ENCODE measurements at places on chromosomes 3 and 15.

DNA sequence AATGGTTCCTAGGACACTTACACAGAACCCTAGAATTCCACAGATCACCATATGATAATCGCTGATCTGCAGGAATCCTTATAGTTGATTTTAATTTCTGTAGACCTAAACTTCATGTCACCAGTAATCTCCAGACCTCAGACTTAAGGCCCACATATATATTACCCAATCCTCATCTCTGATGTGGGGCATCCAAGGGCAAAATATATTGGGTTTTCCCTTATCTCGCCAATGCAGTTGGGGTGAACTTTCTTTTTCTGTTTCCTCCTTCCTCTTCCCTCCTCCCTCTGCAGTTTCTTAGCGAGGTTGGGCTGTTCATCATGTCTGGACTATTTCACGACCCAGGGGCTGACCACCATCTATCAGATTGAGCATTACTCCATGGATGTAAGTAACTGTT is 230.2 kb downstream of the P3H2 start:
- no peak for DNase-seq

- DNase-seq: no peak
Measured at GRCh38 chr15:32732574-32733157, 14.9 kb downstream of the GREM1 start.

DNA sequence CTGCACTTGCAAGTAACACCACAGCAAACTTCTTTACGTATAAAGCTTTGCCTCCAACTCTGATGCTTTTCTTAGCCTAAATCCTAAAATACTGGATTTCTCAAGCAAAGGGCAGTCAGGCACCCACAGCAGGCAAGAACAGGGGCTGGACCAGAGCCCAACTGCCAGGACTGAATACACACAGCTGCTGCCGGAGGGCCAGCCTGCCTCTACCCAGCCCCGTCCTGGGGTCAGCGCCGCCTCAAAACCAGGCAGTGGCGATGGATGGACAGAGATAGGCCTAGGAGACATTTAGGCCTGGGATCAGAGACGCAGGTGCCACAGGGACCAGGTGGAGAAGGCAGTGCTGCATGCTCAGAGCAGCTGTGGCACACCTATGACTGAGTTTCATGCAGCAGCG is 47.6 kb upstream of the SEC61A1 start:
- DNase-seq: no peak

DNA sequence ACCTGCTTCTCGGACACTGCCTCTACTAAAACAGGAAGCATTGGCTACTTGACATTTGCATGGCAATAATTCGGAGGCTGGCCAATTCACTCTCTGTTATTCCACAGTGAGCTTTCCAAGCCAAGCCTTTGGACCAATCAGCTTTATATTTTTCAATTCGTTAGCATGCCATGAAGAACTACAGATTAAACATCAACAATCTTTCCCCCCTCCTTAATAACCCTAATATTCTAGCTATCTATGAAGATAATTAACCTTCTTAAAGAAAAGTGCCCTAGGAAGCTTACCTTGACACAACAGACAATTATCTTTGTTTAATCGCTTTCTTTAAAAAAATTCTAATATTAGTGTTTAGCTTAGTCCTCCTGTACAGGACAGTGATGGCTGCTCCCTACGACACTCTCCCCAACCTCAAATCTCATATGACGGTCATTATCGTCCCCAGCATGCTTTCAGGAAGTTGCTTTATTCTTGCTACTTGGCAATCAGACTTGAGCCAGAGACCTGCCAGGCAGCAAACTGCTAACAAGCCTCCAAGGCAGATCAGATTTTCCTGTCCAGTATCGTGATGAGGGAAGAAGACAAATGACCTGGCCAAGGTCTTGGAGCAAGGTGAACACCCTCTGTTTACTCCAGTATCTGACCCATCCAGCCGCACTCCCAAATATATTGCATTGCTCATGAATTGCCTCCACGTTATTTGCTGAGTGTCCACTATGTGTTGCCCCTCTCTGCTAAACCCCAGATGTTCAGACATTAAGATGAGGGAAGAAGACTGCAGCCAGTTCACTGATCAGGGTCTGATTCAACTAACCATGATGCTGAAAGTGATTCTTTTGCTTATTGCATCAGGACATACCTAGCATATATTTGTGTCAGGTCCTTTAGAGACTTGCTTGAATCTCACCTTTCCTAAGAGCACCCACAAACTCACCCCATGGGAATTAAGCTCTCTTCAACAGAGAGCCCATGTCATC is 68.1 kb upstream of the LPP start:
- no peak for DNase-seq

DNA sequence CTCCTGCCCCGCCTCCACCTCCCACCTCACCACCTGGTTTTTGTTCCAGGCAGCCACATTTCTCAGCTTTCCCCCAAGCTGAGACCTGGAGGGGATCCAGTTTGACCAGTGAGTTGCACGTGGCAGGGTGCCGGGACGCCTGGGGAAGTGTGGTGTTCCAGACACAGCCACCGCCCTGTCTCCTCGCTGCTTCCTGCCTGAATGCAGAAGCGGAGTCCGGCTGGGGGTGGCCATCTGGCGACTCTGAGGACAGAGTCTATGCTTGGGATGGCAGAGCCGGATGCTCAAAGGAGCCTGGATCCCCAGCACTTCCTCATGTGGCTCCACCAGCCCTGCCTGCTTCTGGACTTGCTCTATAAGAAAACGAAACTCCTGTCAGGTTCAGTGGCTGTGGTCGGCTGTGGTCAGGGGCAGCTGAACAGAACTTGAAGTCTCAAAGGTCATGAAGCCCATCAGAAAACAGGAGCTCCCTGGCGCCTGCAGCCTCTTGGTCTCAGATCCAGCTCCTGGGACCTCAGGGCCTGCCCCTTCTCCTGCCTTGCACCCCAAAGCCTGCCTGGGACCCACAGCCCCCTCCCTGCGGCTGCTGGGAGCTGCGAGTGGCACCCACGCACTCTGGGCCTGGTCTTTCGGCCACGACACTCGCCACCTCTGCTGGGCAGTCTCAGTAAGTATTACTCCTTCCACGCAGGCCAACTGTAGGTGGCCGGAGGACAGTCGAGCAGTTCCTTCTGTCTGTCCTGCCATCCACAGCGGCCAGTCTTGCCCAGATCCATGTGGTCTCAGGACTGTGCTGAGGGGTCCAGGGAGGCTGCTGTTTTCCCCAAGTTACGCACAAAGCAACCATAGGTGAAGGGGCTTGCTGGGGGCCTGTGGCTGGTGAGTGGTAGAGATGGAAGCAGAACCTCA is 112.8 kb upstream of the MEF2A start:
- DNase-seq: no peak

DNA sequence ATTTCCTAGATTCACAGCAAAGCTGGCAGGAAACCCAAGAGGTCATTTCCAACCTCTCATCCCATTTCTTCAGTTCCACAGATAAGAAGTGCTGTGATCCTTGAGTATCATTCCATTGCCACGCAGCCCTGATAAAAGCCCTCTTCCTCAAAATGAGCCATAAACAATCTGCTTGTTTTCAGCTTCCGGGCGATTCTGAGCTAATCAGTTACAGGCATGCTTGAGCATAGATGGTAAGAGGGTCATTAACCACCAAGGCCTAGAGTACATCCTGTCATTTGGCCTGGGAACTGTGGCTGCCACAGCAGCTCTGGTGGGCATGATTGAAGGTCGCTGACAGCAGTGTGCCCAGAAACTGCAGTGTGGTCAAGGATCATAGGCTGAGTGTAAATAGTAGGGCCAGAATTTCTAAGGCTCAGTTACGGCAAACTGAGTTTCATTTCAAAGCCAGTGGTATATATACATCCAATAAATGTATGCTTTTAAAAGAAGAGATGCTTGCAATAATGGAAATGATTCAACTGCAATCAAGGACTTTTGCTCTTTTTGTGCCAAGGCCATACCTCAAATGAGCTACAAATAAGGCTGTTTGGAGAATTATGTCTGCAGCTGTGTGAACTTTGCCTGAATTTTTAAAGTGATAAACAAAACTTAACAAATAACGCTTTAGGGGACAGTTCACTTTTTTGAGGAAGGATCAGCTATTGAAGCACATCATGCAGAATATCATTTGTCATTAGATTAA is 47.3 kb downstream of the P3H2 start:
- no peak for DNase-seq

GRCh38 chr3:106969596-106969995 is 407.6 kb upstream of the CCDC54 start:
- DNase-seq: no peak

DNA sequence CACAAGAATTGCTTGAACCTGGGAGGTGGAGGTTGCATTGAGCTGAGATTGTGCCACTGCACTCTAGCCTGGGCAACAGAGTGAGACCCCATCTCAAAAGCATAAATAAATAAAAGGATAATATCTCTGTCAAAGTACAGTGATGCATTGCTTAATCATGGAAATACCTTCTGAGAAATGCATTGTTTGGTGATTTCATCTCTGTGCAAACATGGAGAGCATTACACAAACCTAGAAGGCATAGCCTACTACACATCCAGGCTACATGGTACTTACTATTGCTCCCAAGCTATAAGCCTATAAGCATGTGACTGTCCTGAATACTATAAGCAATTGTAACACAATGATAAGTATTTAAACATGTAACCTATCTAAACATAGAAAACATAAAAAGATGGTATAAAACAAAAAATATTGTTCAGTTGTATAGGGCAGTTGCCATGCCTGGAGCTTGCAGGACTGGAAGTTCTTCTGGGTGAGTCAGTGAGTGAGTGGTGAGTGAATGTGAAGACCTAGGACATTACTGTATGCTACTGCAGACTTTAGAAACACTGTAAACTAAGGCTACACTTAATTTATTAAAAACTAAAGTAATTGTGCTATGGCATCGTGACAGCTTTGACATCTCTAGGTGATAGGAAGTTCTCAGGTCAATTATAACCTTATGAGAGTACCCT is 93.6 kb upstream of the SNRPN start:
- DNase-seq: no peak

GRCh38 chr3:177229791-177230190 is 32.5 kb upstream of the TBL1XR1 start:
- no peak for DNase-seq

- no peak for DNase-seq
Measured at GRCh38 chr3:163347944-163348343, 1730.4 kb downstream of the SI start.

DNA sequence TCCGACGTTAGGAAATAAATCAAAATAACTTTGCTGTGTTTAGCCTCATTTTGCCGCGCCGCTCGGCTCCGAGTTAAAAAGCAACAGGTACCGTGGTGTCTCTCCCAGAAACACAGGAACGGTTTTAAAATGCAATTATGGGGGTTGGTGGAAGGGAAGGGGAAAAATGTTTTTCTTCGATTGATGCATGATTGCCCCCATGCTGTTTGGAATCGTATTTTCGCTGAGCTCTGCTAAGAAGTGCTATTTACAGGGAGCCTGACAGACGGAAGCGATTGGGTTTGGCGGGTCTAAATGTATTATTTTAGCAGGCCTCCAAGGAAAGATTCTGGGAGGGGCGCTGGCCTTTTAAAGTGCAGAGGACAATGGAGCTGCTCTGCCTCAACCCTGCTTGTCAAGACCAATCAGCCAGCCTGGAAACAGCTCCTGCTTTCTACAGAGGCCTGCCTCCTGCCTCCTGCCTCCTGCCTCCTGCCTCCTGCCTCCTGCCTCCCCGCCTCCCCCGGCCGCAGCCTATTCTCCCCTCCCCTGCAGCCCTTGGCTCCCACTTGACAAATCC is 156.7 kb upstream of the TLE3 start:
- DNase-seq: no peak

DNA sequence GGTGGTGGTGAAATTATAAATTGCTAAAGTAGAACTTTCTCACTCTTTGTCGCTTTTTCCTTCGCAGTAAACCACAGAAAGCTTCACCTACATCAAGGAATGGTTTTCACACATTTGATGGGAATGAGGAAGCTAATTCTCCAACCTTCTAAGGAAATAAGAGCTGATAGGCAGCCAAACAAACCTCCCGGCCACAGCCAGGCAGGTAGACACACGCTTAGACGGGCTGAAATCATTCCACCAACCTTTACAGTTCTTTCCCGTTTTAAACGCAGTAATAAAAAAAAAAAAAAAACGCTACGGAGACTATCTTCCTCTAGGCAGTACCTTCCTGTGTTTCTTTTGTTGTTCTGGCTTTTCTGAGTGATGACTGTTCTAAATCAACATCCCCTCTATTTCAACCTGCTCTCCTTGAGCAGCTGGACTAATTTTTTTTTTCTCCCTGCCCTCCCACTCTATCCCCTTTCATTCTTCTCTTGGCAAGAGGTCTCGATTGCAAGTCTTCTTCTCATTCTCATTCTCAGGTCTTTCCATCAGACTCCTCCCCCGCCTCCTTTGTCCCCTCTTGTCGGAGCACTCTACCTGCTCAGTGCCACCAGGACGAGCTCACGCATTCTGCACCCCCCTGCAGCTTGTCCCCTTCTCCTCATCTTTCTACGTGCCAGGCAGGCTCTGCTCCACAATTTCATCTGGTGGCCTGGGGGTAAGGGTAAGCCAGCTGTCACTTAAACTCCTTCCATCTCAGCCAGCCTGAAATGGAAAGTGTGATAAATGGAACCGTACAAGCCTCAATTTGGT is 391.1 kb upstream of the MDFIC2 start:
- DNase-seq: no peak

DNA sequence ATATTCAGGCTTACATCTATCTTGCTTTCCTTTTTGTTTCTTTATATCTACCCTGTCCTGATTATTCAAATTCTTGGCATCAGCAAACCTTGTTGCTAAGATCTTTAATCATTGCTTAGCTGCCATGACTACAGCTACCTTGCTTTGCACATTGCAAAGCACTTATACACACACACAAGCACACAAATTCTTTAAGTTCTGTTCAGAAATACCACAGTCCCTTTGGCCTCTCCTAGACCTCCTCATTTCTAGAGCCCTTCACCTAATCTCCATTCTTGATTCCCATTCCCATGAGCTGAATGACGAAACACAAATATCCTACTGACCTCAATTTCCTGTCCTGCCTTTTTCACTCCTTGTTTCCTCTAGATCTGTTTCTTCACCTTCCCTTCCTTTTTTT is 409.6 kb downstream of the UNC13C start:
- no peak for DNase-seq

DNA sequence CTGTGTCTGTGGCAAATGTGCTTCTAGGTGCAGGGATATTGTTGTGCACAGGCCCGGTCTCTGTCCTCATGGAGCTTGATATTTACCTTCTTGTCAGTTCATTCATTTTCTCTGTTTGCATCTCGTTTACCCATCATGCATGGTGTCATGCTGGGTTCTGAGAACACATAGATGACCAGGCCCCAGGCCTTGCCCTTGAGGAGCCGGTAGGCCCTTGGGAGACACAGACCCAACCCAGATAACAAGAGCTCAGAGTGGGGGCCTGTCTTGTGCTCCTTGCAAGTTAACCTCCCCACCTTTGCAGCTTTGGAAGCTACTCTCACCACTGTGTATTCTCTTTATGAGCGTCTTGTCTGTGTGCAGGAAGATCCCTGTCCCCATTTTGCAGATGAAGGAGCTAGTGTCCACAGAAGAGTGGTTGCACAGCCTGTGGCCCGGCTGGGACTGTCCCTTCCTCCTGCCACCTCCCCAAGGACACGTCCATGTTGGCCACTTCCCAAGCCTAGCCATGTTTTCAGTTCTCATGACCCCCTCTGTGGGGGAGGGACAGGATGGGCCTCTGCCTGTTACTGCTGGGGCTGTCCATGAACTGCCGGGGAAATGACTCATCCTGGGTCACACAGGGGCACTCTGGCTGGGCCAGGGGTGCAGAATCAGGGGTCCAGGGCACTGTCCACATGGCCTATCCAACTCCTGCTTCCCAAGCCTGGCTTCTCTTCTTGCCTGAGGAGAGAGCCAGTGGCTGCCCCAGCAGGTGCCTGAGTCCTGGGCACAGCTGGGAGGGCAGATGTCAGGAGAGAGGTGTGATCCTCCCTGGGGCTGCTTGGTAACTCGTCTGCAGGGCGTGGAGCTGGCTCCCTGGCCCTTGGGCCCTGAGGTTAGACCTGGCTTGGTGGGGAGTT is 3.4 kb downstream of the SNX33 start:
- DNase-seq: no peak
